H1 (cell line): ENCODE measurements at places on chromosomes 4 and X. TPM values are rescaled to one million over a fixed set of nuclear protein-coding genes. Genes with fewer than 3 reads are reported as not detected.

DNA sequence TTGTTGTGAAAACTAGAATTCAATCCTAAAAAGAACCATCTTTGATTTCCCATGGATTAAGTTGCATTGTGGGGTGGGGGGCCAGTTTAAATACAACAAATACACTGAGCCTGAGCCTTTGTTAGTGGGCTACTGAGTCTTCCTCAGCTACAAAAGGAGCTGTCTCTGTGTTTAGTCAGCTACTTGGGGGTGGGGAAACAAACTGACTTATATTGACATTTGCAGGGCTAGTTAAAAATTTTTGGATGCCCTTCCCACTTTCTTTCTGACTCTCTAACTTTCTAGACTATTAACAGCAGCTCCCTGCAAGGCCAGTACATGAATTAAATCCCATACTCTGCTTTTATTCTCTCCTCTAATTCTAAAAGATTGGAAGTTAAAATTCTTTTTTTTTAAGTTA is 32.5 kb upstream of the FHDC1 start:
- no peak for DNase-seq

- DNase-seq: no peak
Measured at GRCh38 chrX:123968383-123969050, 7.0 kb downstream of the STAG2 start.

The CNGA1 gene
- total RNA-seq: 0.52 and 0.54 TPM in 2 replicates

DNA sequence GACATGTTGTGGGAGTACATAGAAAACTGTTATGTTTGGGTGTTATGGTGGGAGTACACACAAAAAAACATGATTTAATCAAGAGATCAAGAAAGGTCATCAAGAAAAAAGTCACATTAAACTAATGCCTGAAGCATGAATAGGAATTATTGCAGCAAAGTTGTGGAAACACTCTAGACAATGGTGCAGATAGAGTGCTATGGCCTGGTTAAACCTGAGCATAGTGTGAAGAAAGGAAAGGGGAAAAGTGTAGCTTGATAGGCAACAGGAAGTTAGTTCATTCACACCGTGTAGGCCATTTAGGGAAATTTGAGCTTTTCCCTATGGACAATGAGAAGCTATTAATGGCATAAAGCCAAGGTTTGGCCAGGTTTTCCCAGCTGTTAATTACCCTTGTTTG is 162.1 kb upstream of the EMCN start:
- DNase-seq: no peak

The POF1B gene
- not detected in 2 replicates for total RNA-seq

DNA sequence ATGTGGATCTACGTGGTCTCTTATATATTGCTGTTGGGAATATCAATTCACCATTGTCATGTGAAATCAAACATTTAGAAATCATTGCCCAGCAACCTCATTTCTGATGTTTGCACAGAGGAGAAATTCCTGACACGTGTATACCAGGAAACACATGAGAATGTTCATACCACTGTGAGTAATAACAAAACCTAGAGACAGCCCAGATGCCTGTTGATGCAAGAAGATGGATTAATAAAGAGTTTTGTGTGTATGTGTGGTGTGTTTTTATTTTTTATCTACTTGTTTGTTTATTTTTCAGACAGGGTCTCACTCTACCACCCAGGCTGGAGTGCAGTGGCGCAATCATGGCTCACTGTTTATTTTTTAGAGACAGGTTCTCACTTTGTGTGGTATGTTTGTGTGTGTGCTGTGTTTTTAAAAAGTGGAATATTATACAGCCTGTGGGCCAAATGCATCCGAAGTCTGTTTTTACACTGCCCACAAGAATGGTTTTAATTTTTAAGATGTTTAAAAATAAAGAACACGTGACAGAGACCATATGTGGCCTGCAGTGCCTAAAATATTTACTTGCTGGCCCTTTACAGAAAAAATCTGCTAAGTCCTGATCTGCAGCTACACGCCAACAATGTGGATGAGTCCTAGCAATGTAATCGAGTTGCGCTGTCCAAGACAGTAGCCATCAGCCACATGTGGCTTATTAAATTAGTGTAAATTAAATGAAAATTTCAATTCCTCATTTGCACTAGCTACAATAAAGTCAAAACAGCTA is 39.2 kb downstream of the TXLNG start:
- DNase-seq: no peak

The SMIM43 gene
- total RNA-seq: 0.50 TPM in 1 of 2 replicates, not detected in the other
